ENCODE measurements at places on chromosomes 5 and 9.

GRCh38 chr9:128689820-128690683 is 1.0 kb downstream of the SET start:
- DNase-seq, result no peak

DNA sequence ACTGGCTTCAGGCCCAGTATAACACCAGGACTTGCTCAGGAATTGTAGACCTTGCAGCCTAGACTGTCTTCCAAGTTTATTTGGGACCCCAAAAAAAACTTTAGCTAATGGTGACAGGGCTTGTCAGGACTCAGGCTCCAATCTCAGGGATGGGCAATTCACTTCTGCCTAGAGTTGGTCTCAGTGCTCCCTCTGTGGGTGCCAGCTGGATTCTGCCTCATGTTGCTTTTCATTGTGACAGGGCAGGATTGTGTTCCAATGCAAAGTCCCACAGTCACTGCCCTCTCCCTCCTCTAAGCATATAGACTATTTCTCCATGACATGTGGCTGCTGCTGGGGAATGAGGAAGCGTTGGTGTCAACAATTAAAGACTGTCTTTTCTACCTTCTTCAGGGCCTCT is 174.7 kb downstream of the CYLC2 start:
- no peak for DNase-seq

- no peak for DNase-seq
Measured at GRCh38 chr5:102418531-102418930, 80.3 kb downstream of the SLCO6A1 start.

DNA sequence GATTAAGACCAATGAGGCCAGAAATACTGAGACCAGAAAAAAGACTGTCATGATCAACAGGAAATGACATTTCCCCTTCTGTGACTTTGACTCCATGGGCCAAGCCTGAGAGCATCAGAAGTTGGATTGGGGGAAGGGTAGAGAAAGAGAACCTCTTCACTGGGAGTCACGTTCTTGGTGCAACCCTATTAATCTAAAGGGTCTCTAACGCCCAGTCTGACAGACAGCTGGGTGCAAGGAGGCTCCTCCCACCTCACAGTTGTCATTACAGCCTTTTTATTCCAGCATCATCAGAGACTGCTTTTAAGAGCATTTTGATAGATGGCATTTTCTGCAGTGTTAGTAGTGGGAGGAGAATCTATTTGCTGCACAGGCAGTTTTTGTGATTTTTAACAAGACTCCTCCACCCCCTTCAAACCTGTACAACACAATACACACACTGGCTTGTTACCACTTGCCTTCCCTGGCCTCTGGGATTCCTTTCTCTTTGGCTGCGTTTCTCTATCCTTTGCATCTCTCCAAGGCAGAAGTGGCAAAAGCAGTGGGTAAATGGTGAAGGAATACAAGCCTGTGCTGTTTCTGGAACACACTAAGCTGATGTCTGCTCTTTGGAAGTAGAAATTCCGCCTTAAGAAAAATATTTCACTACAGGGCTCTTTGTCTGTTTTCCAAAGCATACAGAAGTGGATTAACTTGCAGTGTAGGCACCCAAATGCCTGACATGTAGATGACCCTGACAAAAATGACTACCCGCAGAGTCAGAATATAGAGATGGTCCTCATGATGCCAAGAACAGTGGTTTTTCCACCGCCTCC is 310.4 kb upstream of the ZNF608 start:
- DNase-seq, result no peak

DNA sequence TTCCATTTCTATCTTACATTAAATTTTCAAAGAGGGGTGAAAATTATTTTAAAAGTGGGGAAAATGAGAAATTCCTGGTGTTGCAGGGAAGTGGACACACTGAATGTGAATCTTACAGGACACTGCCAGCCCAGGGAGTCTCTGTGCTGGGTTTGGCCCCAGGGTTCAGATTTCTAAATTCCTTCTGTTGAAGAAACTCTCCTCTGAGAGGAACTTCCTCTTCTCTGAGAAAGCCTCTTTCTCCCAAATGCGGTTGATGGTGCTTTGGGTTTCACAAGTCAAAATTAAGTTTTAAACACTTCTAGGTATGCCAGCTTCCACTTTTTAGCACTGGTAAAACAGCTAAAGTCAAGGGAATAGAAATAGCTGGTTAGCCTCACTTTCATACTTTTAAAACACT is 317.9 kb upstream of the ITGA1 start:
- DNase-seq, result no peak

- no peak for DNase-seq
Measured at GRCh38 chr9:70588381-70588780, 173.9 kb upstream of the KLF9 start.

GRCh38 chr9:16705111-16705604 is 165.3 kb downstream of the BNC2 start:
- peak; percentile 4 for DNase-seq

DNA sequence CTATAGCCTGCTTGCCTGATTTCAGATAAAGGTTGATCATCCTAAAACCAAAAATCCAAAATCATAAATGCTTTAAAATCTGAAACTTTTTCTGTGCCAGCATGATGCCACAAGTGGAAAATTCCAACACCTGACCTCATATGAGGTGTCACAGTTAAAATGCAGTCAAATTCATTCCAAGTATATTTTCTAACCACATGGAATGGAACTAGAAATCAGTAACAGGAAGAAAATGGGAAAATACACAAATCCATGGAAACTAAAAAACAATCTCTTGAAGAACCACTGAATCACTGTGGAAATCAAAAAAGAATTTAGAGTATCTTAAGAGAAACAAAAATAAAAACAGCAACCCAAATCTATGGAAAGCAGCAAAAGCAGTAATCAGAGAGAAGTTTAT is 297.5 kb upstream of the COX7C start:
- DNase-seq, result no peak

GRCh38 chr5:59923465-59923864 is 29.9 kb upstream of the PDE4D start:
- no peak for DNase-seq

DNA sequence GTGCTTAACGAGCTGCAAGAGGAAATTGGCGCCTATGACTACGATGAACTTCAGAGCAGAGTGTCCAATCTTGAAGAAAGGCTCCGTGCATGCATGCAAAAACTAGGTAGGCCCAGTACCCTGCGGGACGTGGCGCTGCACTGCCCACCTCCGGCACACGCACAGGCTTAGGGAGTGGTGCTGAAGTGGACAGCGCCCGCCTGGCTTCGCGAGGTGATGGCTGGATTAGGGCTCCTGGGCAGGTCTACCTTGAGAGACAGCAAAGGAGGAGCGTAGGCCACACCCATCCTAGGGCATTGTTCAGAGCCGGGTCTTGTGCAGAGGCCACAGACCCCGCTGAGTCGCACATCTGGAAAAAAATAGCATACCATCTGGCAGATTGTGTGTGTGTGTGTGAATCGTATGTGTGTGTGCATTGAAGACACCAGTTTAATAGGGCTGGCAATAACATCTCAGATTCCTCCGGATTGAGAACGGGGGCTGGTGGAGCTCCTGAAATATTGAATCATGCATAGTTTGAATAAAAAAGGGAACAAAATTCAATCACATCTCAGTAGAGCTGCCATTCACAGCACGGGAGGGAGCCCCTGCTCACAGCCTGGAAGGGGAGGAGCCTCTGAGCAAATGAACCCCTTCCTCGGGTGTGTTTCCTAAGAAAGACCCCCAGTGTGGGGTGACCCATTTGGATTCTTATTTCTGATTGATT is 11.1 kb downstream of the OLFM1 start:
- no peak for DNase-seq

DNA sequence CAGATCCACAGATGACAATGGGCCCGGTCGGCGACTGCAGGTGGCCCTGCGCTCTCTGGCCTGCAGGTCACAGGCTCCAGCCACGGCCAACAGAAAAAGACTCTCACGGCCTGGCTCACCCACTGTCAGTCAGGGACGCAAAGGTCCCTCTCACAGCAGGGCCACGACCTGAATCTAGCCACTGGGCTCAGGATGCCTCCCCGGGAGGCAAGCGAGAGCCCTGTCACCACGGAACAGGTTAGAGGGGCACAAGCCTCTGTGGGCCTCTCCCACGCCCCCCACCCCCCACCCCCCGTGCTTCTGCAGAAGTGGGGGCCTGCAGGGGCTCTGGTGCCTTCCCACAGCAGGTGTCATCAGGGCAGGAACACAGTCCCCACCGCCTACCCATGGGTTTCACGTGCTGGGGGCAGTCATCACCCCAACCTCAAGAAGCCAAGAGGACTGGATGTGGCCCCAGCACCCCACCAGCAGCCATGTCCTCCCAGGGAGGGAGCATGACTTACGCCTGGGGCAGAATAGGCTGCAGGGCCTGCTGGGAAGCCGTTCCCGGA is 17.3 kb upstream of the EGFL7 start:
- no peak for DNase-seq

- DNase-seq, result no peak
Measured at GRCh38 chr5:44845777-44846176, 37.0 kb downstream of the MRPS30 start.

DNA sequence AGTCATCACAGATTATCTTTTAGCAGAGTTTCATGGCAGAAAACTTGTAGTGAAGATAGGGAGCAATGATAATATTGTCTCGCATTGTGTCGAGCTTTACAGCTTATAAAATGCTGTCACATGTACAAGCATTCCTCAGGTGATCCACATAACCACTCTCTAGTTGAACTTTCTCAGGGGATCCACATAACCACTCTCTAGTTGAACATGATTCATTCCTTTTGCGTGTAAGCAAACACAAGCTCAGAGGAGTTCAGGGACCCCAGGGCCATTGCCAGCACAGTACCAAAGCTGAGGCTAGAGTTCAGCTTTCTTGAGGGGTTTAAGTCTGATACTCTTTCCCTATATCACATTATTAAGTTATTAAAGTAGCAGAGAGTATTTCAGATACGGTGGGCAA is 86.7 kb downstream of the CDH6 start:
- no peak for DNase-seq

- no peak for DNase-seq
Measured at GRCh38 chr5:89270901-89271300, 387.9 kb upstream of the MEF2C start.

DNA sequence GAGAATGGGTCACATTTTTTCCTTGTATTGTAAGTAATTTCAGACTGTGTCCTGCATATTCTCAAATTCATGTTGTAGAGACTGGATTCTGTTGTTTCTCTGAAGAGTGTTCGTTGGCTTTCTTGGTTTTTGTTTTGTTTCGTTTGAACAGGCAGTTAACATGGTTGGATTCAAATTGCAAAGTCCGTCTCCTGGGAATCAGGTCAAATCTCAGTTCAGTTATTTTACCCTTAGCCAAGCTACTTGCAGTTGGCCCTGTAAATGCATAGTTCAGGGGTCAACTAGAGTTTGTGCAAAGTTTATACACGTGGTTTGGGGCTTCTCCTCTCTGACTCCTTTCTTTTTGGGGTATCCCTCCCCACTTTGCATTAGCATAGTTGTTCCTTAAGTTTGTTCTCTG is 21.7 kb upstream of the FBXW11 start:
- no peak for DNase-seq

- no peak for DNase-seq
Measured at GRCh38 chr5:99088309-99088708, 159.5 kb upstream of the CHD1 start.

DNA sequence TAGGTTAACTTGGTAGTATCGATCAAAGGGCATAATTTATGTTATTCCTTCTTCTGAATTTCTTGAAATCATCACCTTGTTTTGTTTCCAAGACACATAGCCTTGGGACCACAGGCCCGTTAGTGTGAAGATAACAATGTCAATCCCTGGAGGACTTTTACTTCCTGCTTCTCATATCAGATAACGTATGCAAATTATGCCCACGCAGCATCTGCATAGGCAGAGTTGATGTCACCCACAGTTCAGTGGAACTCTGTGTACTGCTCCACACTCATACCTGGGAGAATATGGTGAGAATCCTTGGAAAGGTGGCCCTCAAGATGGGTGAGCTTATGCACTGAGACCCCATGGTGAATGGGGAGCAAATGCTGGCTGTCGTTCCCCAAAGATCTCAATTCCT is 95.0 kb downstream of the CFAP90 start:
- DNase-seq, result no peak

- no peak for DNase-seq
Measured at GRCh38 chr5:134149571-134150303, 27.0 kb downstream of the SKP1 start.

- no peak for DNase-seq
Measured at GRCh38 chr5:62600560-62601252, 22.1 kb downstream of the LRRC70 start.

DNA sequence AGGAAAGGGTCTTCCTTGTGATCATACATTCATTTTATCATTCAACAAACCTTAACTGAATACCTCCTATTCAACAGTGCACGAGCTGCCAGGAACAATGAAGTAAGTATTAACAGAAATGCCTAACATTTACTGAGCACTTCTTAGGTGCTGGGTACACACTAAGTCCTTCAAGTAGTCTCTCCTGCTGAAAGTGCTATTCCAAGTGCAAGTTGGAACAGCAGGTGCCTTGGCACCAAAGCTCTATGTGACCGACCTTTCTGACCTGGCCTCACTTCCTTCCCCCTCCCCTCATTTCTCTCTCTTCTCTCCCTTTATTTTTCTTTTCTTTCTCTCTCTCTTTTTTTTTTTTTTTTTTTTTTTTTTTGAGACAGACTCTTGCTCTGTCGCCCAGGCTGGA is 94.5 kb downstream of the GRIA1 start:
- no peak for DNase-seq

- no peak for DNase-seq
Measured at GRCh38 chr5:11452852-11453251, 451.4 kb downstream of the CTNND2 start.

- DNase-seq, result no peak
Measured at GRCh38 chr9:16446636-16447035, 423.8 kb downstream of the BNC2 start.

DNA sequence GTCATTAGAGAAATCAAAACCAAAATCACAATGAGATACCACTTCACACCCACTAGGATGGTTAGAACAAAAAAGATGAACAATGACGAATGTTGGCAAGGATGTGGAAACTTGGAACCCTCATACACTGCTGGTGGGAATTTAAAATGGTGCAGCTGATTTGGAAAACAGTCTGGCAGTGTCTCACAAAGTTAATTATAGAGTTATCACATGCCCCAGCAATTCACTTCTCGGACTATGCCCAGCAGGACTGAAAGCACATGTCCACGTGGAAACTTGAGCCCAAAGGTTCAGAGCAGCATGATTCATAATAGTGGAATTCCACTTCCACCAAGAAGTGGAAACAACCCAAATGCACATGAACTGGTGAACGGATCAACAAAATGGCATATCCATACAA is 85.0 kb upstream of the HRH2 start:
- no peak for DNase-seq

DNA sequence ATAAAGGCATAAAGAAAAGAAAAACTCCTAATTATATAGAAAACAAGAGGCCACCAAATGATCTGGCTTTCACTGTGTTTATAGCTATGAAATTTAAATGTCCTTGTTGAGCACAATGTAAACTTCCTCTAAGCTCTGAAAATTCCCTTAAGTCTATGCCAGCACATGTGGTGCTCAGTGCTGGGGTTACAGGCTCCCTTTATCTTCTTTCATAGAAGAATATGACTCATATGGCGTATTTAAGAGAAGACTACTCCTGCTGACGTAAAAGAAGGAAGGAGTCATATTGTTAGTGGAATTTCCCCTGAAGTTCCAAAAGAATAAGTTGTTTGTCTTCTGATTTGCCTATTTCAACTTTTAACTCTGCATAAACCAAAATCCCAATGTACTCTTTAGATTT is 30.4 kb downstream of the RNF145 start:
- no peak for DNase-seq
